ENCODE measurements at places on chromosomes 3 and 15. TPM values are rescaled to one million over a fixed set of nuclear protein-coding genes. Genes with fewer than 3 reads are reported as not detected.

Gene VIPR1
- not detected for total RNA-seq

Gene ISLR
- 5.3 TPM for total RNA-seq

Gene PRSS50
- not detected for total RNA-seq

Gene TRH
- total RNA-seq = not detected

Gene GABRR3
- total RNA-seq = not detected

Gene ZNF860
- total RNA-seq = 0.59 TPM

Gene HIGD2B
- total RNA-seq = not detected

Gene CPLX3
- total RNA-seq = not detected
